AG09309 (cell line): ENCODE measurements at places on chromosomes 7 and 10.
A peak's percentile ranks its signal among the peaks of the same experiment; 100 is the strongest.

DNA sequence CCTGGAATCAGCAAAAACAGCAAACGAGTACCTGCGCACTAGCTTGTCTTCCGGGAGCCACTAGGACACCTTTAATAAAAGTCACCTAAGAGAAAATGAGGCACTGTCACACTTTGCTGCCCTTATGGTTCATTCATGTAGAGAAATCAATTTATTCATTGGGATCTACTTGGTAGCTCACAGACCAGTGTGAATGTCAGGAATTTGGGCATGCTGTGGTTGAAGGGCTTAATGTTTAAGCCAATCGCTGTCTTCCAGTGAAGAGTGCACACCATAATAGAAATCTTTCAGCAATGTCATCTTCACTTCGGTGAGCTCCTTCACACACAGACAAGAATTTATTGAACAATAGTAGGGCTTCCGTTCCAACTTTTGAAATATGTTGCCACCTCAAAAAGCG is 65.1 kb downstream of the MARCHF5 start:
- DNase-seq, result no peak

- no peak for DNase-seq
These were observed 183.2 kb downstream of the RTKN2 start for GRCh38 chr10:62085404-62085803.

DNA sequence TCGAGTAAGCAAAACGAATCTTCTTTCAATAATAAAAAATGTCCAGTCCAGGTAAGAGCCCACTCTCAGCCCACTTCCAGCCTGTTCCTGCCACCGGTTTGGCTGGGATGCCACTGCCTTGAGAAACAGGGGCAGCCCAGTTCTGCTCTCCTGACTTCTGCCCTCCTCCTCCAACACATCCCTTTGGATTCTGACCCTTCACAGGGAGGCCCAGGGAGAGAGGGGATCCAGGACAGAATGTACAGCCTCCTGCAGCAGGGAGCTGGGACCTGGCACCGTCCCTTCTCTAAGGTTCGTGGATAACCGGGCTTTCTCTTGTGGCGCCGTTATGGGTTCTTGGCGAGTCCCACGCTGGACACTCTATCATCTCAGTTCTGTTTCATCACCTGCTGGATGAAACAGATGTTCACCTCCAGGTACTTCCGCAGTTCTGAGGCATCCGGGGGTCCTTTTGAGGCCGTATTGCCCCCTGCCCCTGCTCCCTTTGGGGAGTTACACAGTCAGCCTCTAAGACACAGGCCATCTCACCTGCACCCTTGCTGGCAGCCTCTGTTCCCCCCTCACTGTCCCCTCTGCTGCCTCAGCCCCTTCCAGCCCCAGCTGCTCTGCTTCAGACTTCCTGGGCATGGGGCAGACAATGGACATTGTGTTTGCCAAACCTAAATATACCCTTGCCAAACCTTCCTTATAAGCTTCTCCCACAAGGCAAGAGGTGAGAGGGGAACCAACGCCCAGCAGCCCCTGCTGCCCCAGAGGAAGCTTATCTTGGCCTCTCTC is 203.8 kb upstream of the ZMIZ1 start:
- no peak for DNase-seq

DNA sequence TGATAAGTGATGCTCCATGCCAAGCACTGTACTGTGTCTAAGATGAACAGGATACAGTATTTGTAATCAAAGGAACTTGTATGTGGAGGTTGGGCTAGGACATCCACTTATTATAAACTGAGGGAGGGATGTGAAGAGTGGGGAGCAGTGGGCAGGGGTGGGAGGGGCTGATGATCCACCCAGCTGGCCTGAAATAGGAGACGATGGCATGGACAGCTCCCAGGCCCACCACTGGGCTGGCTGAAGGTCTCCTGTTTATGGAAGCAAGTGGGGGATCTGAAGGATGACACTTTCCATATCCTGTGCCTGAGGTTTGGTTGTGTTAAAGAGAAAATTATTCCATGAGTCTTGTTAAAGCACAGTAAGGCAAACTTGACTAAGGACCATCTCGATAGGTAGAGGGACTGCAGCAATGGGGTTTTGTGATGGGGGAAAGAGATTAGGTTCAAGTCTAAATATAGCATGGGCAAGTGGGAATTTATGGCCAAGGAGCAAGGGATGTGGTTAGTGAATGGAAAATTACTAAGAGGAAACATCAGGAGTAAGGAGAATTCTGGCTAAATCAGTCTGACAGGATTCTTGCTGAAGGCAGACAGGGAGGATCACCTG is 124.6 kb downstream of the CCNY start:
- DNase-seq, result no peak

DNA sequence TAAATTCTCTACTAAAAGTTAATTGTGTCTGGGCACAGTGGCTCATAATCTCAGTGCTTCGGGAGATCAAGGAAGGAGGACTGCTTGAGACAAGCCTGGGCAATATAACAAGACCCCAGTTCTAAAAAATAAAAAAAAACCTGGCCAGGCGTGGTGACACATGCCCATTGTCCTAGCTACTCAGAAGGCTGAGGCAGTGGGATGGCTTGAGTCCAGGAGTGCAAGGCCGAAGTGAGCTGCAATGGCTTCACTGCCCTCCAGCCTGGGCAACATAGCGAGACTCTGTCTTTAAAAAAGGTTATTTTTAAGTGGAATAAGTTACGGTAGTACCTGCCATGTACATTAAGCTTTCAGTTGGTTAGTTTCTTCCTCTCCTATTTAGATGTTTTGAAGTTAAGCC is 28.9 kb downstream of the CDK14 start:
- DNase-seq, result no peak

- peak; percentile 50 for DNase-seq
These were observed 13.0 kb upstream of the BAMBI start for GRCh38 chr10:28664369-28664740.

DNA sequence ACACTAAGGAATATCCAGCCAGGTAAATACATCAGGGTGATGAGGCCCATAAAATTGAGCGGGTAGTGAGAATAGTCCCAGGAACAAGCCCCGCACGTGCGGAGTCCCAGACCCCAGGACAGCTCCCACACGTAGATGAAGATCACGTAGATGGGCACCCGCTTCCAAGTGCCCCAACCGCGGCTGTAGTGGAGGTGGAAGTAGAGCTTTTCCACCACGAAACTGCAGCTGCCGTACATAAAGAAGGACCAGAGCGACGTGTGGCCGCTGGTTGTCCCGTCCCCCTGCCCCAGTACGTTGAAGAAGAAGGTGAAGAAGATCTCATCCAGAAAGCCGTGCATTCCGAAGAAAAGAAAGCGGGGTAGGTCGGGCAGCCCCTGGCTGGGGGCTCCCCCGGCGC is 948 bp downstream of the TMEM229A start:
- no peak for DNase-seq

DNA sequence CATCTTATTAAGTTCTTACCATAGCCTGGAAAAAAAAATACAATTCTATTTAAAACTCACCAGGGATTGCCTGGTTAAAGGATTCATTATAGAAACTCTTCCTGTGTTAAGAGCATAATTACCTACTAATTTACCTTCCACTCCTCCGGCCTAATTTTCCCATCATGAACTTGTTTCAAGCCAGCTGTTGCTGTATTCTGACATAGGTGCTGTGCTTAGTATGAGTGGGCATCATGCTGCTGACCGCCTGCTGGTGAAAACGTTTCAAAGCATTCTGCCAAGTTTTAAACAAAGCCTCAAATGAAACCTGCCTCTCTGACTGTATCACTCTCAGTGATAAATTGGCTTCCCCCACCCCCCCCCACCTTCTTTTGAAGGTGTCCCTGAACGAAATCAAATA is 47.8 kb upstream of the KCNMA1 start:
- no peak for DNase-seq

GRCh38 chr10:30374353-30374752 is 25.3 kb upstream of the MTPAP start:
- no peak for DNase-seq

- DNase-seq, result peak; percentile 60
These were observed 73.0 kb downstream of the UBE3C start for GRCh38 chr7:157211690-157212089.

GRCh38 chr10:76119036-76119435 is 687.6 kb downstream of the LRMDA start:
- no peak for DNase-seq

GRCh38 chr7:44978511-44979366 is at the start of gene MYO1G:
Gene MYO1G, minus strand, starts transcription at chr7:44979015. Its CDS starts 54 bp downstream, at chr7:44978961.
- DNase-seq, result no peak

GRCh38 chr10:31268444-31269303 is 50.3 kb upstream of the ZEB1 start:
- no peak for DNase-seq

GRCh38 chr7:51035716-51036115 is 253.0 kb upstream of the GRB10 start:
- no peak for DNase-seq

DNA sequence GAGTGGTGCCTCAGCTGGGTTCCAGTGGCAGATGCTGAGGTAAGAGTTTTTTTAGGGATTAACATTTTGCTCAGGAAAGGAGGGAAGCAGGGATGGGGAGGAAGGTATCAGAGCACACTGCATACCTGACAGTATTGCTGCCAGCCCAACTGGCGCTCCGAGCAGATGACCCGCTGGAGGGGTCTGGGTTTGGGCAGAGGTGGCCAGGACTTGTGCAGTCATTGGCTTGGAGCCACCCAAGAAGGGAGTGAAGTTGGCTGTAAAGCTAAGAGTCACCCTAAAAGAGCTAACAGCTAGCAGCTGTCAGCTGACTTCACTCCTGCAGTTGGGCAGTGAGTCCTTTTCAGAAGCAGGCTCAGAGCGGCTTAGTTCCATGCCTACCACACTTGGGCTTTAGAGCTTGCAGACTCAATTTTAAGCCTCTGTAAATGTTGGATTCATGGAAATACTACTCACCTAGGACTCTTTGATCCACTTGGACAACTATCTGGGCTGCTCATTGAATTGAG is 5.8 kb upstream of the ARHGAP22 start:
- no peak for DNase-seq

- DNase-seq, result no peak
These were observed 24.5 kb upstream of the ABLIM1 start for GRCh38 chr10:114682532-114682931.

- DNase-seq, result peak; percentile 97
These were observed 2.5 kb upstream of the AVPI1 start for GRCh38 chr10:97689559-97690020.

- DNase-seq, result no peak
These were observed 59.4 kb downstream of the FAM171A1 start for GRCh38 chr10:15311569-15312280.

DNA sequence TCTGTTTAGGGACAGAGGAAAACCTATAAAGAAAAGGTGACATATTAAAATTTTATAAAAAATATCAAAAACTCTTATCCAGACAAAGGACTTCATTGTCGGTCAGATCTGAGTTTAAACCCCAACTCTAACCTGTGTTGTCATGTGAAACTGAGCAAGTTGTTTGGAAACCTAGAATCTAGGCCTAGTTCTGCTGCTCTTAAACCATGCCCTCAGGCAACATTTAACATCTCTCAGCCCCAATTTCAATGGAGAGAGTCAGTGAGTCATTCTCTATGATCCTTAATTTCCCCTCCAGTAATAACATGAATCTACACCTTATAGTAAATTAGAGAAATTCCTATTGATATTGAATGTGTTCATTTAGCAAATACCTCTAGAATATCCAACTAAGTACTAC is 192.3 kb downstream of the IMMP2L start:
- DNase-seq, result no peak

DNA sequence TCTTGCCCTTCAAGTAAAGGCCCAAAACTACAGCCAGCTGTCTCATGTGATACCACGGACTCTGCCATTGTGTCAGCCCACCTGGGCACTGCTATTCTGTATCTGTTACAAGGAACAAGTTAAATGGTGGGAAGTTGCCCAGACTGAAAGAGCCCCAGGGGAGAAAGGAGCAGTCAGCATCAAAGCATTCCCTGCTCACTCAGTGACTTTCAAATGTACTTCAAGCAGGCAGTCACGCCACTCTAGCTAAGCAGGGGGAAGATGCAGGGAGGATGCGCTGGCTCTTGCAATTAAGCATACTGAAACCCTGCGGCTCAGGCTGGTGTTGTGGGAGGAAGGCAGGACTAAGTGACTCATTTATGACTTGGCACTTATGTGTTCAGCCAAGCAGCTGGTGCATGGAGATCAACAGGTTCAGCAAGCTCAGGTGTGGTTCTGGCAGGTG is 1249.6 kb downstream of the TYW1 start:
- DNase-seq, result no peak

DNA sequence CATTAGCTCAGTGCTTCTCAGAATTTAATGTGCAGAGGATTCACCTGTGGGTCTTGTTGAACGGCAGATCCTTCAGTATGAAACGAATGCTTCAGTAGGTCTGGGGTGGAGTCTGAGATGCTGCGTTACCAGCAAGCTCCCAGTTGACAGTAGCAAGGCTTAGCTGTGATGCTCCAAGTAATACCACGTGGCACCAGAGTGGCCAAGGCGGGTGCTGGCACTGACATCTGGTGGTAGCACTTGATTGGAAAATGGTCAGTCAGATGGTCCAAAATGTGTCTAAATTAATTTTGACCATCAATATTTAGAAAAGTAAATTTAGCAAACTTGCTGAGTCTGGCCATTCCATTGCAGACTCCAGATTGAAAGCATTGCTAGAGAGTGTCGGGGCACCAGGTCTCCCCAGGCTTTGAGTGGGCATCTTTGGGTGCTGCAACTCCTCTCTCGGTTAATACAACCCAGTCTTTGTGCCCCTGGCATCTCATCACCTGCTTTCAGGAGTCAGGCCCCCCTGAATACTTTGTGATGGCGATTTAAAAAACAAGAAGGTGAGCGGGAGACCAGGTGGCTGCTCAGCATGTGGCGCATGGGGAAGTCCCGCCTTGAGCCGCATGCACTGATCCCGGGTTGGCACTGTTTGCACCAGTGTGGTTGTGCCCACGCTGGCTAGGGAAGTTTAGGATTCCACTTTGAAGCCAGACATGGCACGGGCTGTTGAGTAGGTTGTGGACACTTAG is 130.1 kb downstream of the NT5C2 start:
- no peak for DNase-seq

- no peak for DNase-seq
These were observed 16.3 kb downstream of the CUBN start for GRCh38 chr10:17113346-17113745.

GRCh38 chr10:67385566-67385965 is 310.4 kb downstream of the CTNNA3 start:
- no peak for DNase-seq

DNA sequence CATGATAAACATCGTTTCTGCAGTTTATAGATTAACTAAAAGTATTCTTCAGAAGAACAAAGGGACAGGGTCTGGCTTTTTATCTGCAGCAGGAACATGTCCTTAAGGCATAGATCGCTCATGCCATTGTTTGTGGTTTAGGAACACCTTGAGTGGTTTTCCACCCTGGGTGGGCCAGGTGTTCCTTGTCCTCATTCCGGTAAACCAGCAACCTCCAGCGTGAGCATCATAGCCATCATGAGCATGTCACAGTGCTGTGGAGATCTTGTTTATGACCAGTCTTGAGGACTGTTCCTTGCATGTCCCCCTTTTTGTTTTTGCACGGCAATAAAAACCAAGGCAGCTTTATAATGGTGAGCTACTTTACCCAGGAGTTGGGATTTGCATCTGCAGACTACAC is 33.9 kb downstream of the STOX1 start:
- DNase-seq, result no peak

- DNase-seq, result no peak
These were observed 18.5 kb upstream of the SERPINE1 start for GRCh38 chr7:101108330-101108857.

GRCh38 chr7:2386964-2387669 is 16.3 kb upstream of the CHST12 start:
- DNase-seq, result no peak
